Cardiac fibroblast (primary cell): ENCODE measurements at places on chromosomes 12 and 14.

DNA sequence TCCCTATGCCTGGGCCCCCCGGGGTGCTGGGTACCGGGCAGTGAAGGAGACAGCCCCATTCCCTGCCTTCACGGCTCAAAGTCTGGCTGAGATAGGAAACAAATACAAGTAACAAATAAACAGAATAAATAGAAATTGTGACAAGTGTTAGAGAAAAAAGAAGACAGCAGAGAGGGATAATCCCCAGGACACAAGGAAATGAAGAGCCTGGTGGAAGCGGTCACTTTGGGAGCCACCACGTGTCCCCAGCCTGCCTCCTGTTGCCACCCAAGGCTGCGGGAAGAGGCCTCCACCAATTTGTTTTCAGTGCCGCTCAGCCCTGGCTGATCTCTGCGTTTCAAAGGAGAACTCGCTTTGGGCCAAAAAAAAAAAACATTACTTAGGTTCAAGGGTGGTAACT lies 31.2 kb downstream of the RBM19 start:
- no peak for DNase-seq

DNA sequence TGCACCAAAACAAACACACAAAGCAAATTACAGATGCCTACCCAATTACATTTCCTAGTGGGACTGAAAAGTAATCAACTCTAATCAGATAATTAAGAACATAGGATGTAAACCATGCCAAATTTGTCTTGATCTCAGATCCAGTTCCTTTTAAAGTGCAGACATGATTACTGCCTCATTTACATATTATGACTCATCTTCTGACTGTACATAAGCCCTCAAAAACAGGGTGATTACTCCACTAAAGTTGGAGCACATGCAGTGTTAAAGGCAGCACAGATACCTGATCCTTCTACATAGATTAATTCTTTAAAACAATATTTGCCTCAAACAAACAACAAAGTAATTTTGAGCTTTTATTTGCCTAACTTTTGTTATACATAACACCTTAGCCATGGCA lies 337.2 kb downstream of the RPS29 start:
- DNase-seq = peak; percentile 7

DNA sequence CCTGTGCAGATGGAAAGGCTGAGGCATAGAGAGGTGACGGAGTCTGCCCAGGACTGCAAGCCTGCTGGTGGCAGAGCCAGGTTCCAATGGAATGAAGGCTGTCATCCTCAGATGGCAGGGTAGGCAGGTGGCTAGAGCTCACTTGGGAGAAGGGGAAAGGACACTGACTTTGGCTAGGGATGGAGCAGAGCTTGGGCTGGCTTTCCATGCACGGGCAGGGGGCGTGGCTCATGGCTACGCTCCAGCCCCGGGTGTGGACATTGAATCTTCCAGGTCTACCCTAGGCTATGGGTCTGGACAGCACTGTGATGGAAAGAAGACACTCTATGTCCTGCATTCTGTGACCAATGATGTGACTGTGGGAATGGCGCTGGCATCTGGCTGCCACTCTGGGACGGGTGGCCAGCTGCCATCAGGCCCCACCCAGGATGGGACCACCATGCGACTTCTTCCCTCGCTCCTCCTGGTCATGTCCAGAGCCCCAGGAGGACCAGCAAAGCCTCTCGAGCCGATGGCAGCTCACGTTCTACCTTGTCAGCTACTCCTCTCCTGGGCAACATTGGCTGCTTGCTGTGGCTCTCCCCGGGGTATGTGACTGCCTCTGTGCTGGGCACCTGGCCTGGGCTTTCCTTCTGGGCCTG lies 398.7 kb downstream of the TMEM121 start:
- no peak for DNase-seq

DNA sequence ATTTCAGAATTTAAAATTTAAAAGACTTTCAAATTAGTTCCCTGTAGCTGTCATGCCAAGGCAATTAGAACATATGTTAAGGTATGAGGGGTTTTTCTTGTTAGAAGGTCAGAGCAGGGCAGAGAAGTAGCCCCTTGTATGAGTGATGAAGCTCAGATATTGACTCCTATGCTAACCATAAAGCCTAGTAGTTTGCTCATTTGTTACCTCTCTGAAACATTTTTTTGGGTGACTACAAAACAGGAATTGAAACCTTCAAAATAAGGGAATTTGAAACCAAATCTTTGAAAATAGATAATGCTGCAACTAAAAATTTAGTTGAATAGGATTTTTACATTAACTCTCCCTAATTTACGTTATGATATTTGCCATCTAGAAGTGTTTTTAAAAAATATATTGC lies 333.5 kb downstream of the NAV3 start:
- no peak for DNase-seq

DNA sequence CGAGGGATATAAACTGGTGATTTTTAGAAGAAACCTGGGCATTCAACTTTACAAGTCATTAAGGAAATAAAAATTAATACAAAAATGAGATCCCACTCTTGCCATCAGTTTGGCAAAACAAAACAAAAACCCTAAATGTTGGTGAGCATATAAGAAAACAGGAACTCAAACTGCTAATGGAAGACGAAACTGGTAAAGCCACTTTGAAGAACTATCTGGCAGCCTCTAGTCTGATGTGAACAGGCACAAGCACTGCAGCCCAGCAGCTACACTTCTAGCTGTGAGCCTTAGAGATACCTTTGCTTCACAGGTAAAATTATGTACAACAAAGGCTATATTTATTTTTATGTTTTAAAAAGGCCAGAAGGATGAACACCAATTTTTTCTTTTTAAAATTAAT lies 459.6 kb downstream of the ZFP36L1 start:
- no peak for DNase-seq

DNA sequence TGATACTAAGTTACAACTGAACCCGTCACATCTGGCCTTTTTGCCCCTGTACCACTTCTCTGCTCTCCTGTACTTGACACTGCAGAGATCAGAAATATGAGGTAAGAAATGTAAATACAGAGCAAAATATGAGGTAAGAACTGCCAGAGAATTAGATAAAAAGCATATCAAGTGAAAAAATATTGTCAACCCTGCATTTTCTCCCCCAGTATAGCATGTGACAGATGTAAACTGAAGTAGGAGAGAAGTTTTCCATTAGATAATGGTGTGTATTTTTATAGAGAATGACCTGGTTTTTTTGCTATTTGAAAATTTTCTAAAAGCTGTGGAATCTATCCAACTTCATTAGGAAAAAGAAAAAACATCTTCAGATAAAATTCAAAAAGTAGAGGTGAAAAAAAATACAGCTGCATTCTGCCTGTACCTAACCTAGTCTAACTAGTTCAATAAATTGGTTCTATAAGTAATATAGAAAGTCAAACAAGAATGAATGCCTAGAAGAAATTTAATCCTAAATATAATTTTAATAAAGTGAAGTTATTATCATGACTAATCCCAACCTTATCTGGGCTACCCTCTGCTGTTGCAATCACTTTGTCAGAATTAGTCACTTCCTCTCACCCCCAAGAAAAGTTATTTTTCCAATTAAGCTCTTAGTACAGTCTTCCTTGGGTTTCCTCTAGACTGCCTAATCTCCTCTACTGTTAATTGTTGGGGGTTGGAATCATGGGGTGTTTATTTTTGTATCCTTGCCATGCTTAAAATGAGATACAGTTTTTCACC lies 210.0 kb downstream of the RASSF9 start:
- DNase-seq = peak; percentile 88

GRCh38 chr12:75685617-75686225 lies 174.3 kb upstream of the KRR1 start:
- DNase-seq = no peak

- DNase-seq = no peak
These were observed 32.9 kb downstream of the MED13L start for GRCh38 chr12:116244474-116245090.

DNA sequence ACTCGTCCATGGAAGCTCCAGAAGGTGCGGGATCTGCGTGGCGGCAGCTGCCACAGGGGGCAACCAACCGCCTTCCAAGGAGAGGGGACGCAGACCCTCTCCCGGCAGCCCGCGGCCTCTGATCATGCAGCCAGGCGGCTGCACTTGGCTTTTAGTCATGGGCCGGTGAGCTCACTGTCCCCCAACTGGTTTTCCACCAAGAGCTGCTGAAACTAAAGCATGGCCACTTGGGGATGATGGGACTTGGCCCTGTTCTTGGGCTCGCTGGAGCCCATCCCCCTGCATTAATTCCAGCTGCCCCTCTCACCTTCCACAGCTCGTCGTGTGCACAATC lies 39.1 kb downstream of the CCDC85C start:
- DNase-seq = no peak

- no peak for DNase-seq
These were observed 259.6 kb downstream of the ITPR2 start for GRCh38 chr12:26573225-26573909.

- peak; percentile 10 for DNase-seq
These were observed 178.5 kb downstream of the SSPN start for GRCh38 chr12:26373606-26374495.

GRCh38 chr12:107094183-107094448 lies 767 bp upstream of the CRY1 start:
- DNase-seq = no peak

DNA sequence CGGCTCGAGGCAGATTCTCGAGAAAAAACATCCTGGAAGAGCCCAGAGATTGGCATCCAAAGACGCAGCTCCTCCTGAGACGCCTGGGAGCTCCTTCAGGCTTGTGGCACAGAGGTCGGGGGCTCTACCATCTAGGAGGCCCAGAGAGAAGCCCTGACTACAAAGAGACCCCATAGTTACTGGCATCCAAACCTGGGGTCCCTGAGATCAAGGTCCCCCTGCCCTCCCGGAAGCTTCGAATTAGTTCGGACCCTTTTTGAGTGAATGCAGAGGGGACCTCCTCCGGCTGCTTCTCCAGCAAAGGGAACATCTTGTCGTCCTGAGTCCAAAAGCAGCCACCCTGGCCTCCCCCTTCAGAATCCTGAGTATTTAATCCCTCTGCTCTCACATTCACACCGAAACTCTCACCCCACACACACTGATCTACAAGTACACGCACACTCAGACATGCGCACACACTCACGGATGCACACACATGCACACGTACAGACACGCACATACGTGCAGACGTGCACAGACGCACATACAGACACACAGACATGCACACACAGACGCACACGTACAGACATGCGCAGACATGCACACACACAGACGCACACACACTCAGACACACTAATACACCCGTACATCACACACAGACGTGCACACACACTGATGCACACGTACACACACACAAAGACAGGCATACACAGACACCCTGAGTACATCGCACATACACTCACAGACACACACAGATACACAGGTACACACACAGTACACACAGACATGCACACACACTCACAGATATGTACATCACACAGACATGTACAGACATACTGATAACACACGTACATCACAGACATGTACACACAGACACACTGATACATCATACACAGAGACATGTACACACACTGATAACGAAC lies 5.9 kb downstream of the ZNF605 start:
- no peak for DNase-seq

DNA sequence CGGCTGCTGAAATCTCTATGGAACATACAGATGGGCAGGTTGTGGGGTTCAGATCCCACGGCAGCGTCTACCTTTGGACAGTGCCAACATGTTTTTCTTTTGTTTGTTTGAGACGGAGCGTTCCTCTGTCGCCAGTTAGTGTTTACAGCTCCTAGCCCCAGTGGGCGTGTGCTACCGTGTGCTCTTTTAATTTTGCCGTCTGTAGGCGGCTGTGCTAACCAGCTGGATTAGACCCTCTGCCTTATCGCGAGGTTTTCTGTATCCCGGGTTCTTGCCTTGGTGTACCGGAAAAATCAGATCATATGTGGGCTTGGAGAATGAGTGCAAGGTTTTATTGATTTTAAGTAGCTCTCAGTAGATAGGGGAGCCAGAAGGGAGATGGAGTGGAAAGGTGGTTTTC lies 9.8 kb upstream of the GALNT6 start:
- no peak for DNase-seq

DNA sequence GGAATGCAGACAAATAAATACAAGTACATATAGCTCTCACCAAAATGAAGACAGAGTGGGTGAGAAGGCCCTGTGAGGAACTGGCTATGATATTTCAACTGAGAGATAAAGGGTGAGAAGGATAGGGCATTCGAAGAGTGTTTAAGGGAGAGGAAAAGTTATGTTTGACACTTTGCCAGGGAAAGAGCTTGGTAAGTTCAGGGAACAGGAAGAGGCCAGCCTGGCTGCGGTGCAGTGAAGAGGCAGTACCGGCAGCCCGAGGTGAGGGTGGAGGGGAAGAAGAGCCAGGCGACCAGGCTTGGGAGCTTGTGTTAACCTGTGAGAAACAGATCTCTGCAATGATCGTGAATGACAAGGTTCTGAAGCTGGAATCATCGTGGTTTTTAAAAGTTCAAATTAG lies 84.7 kb upstream of the RFX4 start:
- DNase-seq = peak; percentile 27

- DNase-seq = no peak
These were observed 8.4 kb upstream of the NR4A1 start for GRCh38 chr12:52042706-52043385.

- no peak for DNase-seq
These were observed 54.6 kb downstream of the ADGRD1 start for GRCh38 chr12:131008131-131008912.

DNA sequence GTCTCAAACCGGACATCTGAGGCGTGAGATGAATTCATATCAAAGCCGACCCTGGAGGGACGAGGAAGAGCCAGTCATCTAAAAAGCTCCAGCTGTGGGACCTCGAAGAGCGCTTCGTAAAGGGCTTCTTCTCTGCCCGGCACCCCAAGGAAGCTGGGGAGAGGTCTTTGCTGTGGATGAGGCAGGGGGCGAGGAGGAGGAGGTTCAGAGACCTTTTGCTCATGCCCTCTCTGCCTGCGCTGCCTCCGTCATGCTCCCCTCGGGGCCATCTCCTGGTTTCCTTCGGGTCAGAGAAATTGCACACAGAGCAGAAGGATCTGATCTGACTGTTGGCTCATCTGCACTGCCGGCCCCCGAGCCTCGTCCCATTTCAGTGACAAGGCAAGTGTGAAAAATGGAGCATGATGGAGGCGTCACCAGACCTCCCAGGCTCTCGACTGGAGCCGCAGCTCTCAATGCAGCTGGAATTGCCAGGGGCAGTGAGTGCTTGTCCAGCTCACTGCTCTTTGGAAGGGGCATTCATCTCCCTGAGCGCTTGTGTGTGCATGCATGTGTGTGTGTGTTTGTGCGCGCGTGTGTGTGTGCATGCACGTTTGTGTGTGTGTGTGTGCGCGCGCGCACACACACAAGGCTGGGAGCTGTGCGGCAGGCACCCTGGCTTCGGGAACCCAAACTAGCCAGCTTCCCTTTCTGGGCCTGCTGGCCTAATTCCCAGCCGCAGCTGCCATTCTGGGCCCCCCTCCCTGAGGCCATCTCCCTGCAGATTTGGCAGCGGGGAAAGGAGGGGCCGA lies 9.2 kb downstream of the CABP1 start:
- no peak for DNase-seq

- DNase-seq = no peak
These were observed 159.5 kb downstream of the ETV6 start for GRCh38 chr12:11808931-11809330.

DNA sequence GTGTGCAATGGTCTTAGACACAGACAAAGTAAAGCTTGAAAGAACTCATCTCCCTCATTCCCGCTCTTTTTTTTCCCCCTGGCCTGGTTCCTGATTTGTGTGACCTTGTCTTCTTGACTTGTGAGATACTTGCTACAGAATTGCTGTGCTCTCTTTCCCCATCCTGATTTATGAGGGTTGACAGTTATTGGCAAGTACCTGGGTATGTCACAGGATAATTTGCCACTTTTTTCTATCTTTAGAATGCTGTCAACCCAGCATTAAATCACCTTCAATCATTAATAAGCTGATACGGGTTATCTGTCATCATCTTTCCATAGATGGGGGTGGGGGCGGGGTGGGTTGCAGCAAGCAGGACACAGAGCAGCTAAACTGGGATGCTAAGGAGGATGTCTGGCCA lies 144.4 kb upstream of the PRICKLE1 start:
- no peak for DNase-seq
